ENCODE measurements at places on chromosomes 7 and 10. TPM values are rescaled to one million over a fixed set of nuclear protein-coding genes. Genes with fewer than 3 reads are reported as not detected.

Gene ZNF92
- 24.4 TPM for polyA plus RNA-seq

Gene TACC2
- polyA plus RNA-seq, result 39.7 TPM

- no peak for DNase-seq
Observed at GRCh38 chr7:19413443-19413965, 268.3 kb upstream of the FERD3L start.

DNA sequence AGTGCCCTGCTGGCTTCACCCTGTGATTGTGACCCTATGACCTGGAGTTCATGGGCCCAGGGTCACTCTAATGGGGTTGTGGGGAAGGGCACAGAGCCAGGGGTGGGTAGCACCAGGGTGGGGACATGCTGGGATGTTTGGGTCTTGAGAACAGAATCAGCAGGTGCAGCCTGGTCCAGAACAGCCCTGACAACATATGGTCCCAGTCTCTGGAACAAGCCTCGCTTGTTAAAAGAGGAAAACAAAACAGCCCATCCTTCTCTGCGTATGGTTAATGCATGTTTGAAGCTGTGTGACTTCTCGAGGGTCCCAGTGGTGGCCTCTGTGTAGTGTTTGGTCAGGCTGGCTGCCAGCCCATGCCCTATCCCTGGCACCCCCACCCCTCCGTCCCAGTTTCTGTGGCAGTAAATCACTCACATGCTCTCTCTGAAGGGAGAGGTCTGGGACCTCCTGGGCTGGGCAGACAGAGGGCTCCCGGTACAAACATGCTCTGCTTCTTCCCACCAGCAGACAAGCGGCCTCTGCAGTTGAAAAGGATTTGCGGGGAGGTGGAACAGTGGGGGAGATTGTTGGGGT lies 79.4 kb downstream of the FAM241B start:
- DNase-seq, result no peak

Gene DENND10
- polyA plus RNA-seq, result 55.4 TPM

Data from left renal cortex interstitium (tissue), 4 donors.